ENCODE measurements at places on chromosomes 16 and 17.
A peak's percentile ranks its signal among the peaks of the same experiment; 100 is the strongest.

DNA sequence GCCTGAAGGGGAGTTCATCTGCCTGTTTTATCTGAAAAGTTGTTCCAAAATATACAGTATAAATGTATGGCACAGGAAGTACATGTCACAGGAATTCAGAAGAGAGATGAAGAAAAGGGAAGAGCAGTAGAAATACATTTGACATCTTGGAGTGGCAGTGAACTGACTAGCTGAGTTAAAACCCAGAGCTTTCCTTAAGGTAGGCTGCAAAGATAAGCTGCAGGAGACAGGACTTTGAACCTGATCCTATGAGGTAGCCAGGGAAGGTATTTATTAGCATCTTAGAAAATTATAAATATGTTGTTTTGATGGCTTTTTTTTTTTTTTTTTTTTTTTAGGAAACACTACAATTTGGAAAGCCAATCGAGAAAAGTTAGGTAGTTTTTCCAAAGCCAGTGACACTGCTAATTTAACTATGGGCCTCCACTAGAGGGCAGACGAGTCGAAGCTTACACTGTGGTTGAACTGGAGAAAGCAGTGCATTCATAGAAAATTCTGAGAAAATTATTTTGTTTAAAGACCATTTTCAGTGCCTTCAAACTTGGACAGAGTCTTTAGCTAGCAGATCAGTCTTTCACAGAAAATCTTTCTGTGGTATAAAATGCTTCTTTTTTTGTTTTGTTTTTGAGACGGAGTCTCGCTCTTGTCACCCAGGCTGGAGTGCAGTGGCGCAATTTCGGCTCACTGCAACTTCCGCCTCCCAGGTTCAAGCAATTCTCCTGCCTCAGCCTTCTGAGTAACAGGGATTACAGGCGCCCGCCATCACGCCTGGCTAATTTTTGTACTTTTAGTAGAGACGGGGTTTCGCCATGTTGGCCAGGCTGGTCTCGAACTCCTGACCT, 122.3 kb downstream of the SSH2 start:
- DNase-seq: peak; percentile 63

GRCh38 chr17:77571155-77571981, 387.1 kb upstream of the TNRC6C start:
- DNase-seq: peak; percentile 72

GRCh38 chr17:73291260-73291801, 20.5 kb downstream of the CDC42EP4 start:
- peak; percentile 85 for DNase-seq

GRCh38 chr17:32443827-32444300, 446 bp upstream of the PSMD11 start:
- DNase-seq: no peak

- no peak for DNase-seq
Measured at GRCh38 chr16:71878911-71879310, 5.1 kb downstream of the ZNF821 start.

DNA sequence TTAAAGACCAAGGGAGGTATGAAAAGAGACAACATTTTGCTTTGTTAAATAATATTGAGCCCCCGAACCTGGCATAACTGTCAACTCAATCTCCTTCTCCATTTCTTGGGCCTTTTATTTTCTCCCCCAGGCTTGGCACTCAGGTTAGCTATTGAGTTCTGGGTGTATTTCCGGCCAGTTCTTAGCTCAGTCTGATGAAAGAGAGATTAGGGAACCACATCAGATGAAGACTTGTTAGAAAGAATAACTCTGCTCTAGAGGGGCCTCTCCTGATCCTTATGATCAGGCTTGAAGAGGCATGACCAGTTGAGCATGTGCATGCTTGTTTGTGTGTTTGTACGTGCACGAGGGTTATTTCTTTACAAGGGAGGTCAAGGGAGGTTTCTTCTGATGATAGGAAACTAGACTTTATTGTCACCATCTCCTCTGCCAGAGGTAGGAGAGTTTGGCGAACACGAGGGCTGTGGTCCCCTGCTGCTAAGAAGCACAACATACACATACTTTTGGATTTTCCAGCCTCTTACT, 29.2 kb upstream of the HS3ST2 start:
- no peak for DNase-seq

DNA sequence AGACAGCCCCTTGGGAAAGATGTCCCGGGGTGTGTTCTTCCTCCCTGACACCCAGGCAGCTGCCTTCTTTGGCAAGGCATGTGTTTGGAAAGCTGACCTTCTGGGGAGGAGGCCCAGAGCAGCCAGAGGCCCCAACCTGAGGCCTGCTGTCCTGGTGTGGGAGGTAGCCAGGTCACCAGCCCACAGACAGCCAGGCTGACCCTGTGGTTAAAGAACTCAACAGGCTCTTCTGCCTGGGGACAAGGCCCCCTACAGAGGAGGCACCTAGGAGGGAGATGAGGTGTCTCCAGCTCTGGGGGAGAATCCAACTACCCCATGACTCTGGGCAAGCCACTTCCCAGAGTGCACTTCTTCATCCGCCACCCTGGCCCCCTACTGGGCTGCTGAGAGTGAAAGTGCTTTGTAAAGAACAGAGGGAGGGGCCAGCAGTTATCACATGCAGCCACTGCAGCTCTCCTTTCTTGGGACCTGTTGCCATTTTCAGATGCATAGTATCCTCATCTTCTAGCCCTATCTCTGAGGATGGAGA, 13.1 kb upstream of the SREBF1 start:
- DNase-seq: no peak

- DNase-seq: no peak
Measured at GRCh38 chr17:78510141-78511075, 66.8 kb downstream of the DNAH17 start.

- peak; percentile 85 for DNase-seq
Measured at GRCh38 chr16:11133344-11133943, 122.6 kb downstream of the SOCS1 start.

DNA sequence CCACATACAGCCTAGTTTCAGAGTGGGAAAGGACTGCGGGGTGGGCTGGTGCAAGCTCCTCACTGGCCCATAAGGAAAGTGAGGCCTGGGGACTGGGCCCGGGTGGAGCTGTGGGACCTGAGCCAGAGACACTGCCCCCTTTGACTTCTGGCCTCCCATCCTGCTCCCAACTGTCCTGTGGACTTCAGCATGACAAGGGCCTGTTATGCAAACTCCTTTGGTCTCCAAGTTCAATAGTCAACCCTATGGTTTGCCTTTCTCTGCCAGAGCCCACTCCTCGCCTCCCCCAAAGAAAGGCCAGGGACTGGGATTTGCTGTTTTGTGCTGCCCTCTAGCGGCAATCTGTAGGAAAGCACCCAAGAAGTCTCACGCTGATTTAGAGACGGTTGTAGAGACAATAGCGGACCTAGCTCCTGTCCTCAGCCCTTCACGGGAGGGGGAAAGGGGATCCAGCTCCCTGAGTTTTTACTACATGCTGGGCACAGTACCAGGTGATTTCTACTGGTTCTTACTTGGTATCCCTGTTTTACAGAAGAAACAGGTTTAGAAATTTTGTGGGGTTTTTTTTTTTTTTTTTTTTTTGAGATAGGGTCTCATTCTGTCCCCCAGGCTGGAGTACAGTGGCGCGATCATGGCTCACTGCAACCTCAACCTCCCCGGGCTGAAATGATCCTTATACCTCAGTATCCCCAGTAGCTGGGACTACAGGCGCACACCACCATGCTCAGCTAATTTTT, 1.2 kb upstream of the TLCD3B start:
- peak; percentile 51 for DNase-seq

DNA sequence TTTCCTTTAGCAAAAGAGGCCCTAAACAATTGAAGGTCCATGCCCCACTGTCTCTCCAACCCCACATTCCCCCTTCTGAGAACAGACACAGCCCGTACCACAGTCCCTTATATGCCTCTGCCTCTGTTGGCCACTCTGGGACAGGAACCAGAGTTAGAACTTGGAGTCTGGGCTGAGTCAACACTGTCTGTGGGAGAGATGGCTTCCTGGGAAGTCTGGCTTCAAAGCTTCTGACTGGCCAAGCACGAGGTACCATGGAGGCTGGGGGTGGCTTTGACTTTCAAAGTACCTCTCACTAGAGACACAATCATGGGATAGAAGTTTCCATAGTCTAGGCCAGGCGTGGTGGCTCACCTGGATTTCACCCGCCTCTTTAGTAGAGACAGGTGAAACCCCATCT, 14.9 kb upstream of the SPOP start:
- DNase-seq: no peak

GRCh38 chr17:48038687-48039086, 1.1 kb upstream of the COPZ2 start:
- DNase-seq: no peak

DNA sequence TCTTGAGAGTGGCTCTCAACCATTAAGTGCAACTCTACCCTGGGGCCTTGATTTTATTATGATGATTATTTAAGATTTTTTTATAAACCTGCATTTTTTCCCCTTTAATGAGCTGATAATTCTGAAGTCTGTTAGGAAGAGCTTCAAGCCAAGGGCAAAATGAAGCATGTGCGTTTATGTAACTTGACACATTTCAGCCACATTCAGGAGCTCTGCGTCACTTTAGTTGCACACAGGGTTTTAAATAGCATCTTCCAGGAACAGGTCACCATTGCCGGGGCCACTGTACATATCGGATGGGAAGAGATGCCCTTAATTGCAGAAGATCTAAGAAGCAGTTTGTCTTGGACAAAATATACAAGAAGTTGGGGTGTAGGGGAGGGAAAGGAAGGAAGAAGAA, 89.6 kb downstream of the BMERB1 start:
- no peak for DNase-seq

- peak; percentile 18 for DNase-seq
Measured at GRCh38 chr16:89006036-89006752, 29.2 kb upstream of the CBFA2T3 start.

GRCh38 chr17:44930667-44931066, 15.4 kb upstream of the GFAP start:
- no peak for DNase-seq

DNA sequence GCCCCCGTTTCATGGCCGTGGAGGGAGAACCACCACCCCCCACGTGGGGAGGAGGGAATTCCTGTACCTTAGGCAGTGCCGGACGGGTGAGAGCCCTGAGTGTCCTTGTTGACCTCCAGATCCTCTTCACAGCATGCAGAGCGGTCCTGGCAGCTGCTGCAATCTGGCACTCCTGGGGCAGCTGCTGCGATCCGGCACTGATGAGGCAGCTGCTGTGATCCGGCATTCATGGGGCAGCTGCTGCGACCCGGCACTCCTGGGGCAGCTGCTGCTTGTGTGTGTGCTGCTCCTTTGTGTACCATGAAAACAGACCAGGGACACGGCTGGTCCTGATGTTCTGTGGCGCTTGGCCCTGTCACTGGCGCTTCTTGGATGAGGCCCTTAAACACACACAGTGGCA, 12.8 kb downstream of the ZNF778 start:
- peak; percentile 75 for DNase-seq

DNA sequence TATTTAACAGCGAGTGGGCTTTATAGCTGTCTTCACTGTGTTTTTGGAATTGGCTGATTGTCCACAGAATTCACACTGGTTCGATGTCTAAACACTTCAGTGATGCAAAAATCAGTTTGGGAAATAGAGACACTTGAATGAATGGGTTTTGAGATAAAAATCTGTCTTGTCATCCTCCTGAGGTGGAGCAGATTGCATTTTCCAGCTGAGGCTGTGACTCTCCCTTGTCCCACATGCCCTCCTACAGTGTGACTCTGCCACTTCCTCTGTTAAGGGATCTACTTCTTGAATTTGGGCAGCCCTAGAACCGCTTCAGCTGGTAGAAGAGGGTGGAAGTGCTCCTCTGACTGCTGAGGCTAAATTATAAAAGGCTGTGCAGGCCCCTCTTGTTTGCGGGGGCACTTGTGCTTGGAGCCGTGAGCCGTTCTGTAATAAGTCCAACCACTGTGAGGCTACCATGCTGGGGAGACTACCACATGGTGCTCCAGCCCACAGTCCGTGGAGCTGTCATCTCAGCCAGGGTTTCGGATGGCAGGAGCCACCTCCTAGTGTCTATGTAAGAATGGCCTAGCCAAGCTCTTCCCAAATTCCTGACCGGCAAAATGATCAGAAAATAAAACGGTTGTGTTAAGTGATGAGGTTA, 175.9 kb downstream of the SPECC1 start:
- DNase-seq: no peak

DNA sequence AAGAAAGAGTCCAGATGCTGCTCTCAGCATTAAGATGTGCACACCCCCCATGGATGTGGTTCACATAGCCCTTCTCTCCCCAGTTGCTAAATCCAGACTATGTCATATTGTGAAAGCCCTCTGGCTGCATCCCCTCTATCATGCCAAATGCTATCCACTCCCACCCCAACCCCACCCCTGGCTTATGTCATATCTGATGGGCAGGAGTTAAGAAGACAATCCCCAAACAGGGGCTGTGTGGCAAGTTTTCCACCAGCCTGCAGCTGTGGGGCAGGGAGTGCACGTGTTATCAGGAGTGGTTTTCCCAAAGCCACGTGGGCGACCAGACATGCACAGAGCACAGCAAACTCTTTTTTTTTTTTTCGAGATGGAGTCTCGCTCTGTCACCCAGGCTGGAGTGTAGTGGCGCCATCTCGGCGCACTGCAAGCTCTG, 10.0 kb downstream of the FAM117A start:
- DNase-seq: no peak

DNA sequence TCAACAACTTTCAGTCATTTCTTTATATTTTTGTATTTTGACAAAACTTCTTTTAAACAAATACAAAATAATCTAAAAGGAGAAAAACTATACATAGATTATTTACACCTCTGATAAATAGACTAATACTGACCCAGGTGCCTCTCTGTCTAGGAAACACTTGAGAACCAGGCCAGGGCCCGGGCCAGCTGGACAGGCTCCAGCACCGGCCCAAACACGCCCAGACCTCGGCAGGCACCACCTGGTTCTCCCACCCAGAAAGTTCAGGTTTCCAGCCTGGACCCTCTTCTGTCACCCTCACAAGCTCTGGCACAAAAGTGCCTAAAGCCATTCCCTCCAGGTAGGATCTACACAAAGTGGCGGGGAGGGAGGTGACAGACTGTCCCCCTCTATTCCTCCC, 97.0 kb upstream of the DNAH17 start:
- DNase-seq: no peak

DNA sequence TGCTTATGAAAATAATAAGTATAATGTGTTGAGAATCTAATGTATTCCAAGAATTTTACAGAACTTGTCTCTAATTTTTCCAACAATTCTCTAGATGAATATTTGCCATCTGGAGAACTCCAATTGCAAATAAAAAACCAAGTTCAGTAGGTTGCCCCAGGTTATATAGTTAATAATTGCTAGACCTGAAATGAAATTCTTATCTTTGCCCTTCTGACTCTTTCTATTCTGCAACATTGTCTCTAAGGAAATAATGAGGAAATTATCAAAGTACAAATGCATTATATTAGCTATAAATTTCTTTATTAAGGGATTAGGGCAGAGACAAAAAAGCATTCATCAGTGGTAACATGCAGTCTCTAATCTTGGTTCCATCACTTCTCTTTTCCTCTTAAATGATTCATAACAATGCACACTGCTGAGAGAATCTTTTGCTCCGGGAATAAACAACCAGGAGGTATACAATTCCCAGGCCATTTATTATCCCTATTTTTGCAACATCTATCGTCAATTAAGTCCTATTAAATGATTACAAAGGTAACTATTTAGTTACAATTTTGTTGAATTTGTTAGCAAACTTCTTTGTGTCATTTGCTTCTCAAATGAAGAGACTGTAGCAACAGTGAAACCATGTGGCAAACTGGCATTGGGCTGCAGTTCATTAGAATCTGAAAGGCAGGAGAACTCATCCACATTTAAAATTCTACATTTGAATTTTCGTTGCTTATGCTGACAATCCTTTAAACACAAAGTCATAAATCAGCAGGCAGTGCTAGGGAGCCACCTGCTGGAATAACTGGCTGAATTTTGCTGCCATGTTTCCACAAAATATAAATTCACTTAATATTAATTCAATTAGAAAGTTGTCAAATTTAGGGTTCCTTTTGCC, 349.6 kb downstream of the KIF2B start:
- no peak for DNase-seq

Data from left hindlimb (tissue), 1 donor.